Stimulated activated CD8-positive, alpha-beta memory T cell treated with anti-CD3 and anti-CD28 coated beads, Interleukin-7, amount 100 ng/mL, for 1 hour (primary cell): ENCODE measurements at places on chromosomes 13 and 19.

DNA sequence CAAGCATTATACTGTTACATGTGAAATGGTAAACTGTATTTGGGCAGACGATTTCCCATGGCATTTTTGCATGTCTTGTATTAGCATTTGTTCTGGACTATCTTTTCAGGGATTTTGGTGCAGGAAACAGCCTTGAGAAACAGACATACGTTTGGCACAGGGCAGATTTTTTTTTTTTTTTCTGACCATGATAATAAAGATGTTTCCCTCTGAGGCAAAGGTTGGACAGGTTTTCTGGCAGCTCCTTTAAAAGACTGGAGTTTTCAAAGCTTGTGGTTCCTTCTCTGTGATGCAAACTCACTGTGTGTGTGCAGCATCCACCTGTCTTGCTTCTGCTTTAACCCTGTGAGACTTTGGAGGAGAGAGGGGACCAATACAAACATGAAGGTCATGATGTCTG lies 63.0 kb downstream of the NBEA start:
- DNase-seq, result no peak

GRCh38 chr13:21075379-21076249 lies 14.2 kb upstream of the LATS2 start:
- no peak for DNase-seq

- no peak for DNase-seq
These were observed 45.4 kb downstream of the ZIC5 start for GRCh38 chr13:99926014-99926731.

- no peak for DNase-seq
These were observed 70.5 kb downstream of the ZNF568 start for GRCh38 chr19:36986601-36987000.

GRCh38 chr19:12825254-12826131 lies 8.9 kb downstream of the RTBDN start:
- DNase-seq, result no peak
